ENCODE measurements at places on chromosomes 4 and X. TPM values are rescaled to one million over a fixed set of nuclear protein-coding genes. Genes with fewer than 3 reads are reported as not detected.

DNA sequence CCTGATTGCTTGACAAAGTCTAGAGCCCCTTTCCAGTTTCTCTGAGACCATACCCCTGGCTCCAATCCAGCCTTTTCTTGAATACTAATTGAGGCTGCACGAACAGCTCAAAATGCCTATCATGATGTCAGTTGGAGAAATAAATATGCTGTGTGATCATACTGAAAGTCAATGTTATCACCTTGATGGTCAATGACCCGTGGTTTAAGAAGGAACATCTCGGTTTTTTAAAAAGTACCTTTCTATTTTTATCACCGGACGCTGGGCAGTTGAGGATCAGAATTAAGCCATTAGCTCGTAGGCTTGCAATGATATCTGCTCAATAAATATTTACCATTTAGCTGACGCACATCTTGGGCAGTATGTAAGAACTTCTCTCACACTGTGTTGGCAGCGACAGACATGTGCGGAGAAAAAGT lies 852 bp upstream of the WDR44 start:
- no peak for ATAC-seq

- no peak for ATAC-seq
These were observed 104.9 kb downstream of the RASGEF1B start for GRCh38 chr4:81366779-81367178.

GRCh38 chr4:141307241-141307689 lies 86.6 kb downstream of the ZNF330 start:
- peak; percentile 94 for ATAC-seq

DNA sequence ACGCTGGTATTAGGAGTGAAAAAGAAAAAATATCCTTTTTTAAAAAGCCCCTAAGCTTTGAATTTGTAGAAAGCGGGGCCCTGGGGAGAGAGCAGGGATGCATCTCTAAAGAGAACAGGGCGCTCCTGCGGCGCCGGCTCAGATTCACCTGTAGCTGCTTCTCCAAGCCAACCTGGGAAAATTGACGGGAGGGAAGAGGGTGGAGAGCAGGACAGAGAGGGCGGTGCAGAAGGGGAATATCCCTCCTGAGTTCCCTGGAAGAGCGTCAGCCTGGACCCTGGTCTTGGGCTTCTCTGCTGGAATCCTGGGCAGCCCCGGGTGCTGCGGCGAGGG lies 776 bp upstream of the SOWAHD start:
- ATAC-seq: no peak

DNA sequence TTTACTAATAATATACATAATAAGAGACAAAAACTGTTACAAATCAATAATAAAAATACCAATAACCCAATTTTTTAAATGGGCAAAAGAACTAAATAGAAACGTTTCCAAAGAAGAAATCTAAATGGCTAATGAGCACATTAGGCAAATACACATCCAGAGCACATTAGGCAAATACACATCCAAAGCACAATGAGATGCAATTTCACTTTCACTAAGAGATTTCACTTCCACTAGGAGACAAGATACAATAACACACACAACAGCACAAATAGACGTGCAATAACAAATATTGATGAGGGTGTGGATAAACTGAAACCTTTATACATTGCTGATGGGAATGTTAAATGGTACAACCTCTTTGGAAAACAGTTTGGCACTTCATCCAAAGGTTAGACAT lies 250.7 kb downstream of the ARAP2 start:
- no peak for ATAC-seq

DNA sequence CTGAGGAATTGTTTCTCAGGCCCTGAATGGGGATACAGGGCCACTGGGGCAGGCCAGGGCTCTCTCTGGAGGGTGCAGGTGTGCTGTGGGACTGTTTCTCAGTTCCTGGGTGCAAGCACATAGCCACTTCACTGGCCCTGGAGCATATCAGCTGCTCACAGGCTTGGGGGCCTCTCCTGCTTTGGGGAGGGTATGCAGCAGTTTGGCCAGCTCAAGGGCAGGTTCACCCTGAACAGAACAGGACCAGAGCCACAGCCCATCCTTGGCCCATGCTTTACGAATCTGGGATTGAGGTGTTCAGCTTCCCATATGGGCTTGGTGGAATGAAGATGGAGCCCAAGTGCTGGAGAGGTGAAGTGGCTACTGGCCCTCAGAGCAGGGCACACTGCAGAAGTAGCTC lies 186.5 kb downstream of the FBXO8 start:
- ATAC-seq: no peak

The MUC7 gene
- not detected for total RNA-seq

The SPP1 gene
- total RNA-seq: 0.21 TPM
